NCI-H1417 treated with DMSO at 0.1 percent for 48 hours (cell line): ENCODE measurements at places on chromosomes 6 and 20.

- DNase-seq, result no peak
Measured at GRCh38 chr6:134177753-134178160, 125.3 kb upstream of the SLC2A12 start.

DNA sequence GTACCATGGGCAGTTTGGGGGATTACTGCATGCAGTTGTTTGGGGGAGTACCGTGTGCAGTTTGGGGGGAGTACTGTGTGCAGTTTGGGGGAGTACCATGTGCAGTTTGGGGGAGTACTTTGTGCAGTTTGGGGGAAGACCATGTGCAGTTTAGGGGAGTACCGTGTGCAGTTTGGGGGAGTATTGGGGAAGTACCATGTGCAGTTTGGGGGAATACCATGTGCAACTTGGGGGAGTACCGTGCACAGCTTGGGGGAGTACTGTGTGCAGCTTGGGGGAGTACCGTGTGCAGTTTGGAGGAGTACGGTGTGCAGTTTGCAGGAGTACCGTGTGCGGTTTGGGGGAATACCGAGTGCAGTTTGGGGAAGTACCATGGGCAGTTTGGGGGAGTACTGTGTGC is 22.3 kb downstream of the CDH4 start:
- DNase-seq, result no peak

DNA sequence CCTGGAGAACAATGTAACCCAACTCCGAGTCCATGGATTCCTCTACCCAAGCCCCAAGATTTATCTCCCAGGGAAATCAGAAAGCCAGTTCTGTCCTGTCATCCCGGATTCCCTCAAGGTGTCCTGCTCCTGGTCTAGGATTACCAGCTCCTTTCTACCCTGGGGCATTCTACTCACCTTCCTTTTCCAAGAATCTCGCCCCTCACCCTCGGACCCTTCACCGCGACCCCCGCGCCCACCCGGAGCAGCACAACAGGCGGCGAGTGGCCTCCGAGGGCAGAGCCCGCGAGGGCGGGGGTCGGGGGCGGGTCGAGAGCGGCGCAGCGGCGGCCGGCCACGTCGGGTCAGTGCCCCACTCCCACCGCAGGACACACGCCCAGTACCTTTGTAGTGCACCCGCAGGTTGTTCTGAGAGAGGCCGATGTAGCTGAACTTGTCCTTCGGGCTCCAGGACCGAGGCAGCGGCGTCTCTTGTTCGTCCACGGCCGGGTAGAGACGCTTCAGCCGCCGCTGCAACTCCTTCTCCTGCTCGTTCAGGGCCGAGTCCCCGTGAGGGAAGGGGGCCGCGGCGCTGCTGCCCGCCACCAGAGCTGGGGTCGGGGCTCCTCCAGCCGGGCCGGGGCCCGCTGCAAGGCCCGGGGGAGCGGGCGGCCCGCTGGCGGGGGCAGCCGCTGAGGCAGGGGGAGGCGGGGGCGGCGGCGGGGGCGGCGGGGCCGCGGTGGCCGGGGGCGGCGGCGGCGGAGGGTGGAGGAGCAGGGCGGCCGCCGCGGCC is 897 bp downstream of the RANBP9 start:
- no peak for DNase-seq

DNA sequence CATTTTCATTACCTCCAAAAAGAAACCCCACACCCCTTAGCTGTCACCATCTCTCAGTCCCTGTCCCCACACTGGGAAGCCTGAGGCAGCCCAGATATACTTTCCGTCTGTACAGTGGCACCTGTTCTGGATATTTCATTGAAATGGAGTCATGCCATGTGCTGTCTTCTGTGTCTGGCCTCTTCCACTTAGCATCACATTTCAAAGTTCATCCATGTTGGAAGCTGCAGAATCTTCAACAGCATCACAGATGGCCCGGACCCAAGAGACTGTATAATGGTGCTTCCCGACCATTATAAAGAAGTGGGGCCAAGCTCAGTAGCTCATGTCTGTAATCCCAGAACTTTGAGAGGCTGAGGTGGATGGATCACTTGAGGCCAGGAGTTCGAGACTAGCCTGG is 58.4 kb downstream of the DLGAP4 start:
- DNase-seq, result no peak

DNA sequence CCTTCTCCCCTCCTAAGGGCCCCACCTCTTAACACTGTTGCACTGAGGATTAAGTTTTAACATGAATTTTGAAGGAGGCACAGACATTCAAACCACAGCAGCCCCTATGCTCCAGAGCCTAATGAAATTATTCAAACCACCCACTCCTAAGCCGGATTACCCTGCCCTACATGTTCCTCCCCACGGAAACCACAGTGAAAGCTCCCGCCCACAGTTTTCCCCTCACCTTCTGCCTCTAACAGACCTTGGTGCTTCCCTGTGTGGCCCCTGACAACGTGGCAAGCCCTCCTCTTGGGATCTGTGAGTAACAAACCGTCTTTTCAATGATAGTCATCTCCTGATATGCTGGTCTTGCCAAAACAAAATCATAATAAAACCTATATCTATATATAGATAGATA is 74.8 kb downstream of the RIN2 start:
- no peak for DNase-seq

DNA sequence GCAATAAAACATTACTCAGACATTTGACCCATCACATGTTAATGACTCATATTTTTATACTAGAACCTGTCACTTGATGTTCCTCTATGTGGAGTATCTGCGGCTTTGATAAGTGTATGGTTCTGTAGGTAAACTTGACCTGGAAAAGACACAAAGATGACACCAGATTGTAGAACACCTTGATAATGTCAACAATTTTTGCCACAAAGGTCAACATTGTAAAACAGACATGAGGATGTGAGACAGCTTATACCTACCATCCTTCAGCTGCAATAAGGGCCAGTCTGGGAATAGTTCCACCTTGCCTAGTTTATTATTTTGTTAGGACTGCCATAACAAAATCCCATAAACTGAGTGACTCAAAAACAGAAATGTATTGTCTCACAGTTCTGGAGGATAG is 202.4 kb downstream of the LMBRD1 start:
- no peak for DNase-seq

- DNase-seq, result no peak
Measured at GRCh38 chr20:20428067-20428466, 60.2 kb downstream of the INSM1 start.

DNA sequence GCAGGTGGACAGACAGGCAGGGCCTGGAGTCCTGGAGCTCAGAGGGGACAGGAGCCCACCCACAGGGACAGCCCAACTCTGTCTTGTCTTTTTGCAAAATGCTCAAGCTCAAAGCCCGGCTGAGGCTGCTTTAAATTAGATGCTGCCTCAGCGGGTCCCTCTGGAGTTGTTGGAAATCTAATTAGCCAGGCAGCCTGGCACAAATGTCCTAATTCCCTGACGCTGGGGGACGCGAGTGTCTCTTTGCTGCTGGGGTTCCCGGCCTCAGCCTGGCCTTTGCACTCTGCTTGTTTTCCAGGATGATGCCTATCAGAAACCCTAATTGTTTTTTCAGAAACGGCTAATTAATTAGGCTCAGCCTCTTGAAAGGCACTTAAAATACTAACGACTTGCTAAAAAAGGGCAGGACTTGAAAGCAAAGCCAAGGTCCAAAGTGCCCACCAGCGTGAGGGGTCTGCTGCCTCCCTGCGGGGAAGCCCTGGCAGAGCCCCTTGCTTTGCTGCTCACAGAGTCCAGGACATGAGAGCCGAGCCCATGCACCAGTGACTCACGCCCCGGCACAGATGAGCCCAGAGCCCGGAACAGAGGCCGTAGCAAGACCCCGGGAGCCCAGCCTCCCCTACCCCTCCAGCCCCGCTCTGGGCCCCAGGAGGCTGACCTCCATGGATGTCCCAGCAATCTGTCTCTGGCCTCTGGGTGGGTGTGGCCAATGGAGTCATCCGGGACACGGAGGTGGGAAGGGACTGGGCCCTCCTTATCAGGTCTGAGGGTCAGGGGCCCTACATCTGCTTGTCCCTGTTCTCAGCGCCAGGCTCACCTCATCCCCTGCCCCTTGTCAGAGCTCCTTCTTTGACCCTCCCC is 46.0 kb upstream of the BHLHE23 start:
- no peak for DNase-seq

GRCh38 chr6:63858691-63859090 is 223.1 kb downstream of the PHF3 start:
- DNase-seq, result no peak

DNA sequence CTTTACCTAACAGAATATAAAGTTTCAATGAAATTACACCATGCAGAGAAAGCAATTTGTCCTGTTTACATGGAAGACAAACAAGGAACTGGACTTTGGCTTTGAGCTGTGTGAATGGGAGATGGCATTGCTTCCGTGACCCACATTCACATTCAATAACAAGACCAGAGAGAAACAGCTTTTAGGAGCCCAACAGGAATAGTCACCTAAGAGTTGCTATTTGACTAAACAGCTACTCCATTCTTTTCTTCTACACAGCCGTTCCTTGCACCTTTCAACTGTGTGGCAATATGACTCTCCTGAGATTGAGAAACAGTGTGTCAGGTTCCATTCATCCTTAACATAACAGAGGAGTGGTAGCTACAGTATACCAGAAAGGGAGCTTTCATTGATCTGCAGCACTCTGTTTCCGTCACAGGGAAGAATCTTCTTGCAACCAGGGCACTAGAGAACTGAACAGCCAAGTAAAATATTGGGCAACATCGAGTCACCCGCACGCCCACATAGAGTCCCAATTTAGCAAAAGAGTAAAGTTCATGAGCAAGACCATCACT is 355.1 kb downstream of the HAO1 start:
- no peak for DNase-seq

- DNase-seq, result no peak
Measured at GRCh38 chr6:3776881-3777507, 25.5 kb upstream of the PXDC1 start.

- no peak for DNase-seq
Measured at GRCh38 chr6:110550353-110550752, 73.9 kb upstream of the SLC22A16 start.

GRCh38 chr6:161844804-161845203 is 570.9 kb upstream of the AGPAT4 start:
- DNase-seq, result no peak

DNA sequence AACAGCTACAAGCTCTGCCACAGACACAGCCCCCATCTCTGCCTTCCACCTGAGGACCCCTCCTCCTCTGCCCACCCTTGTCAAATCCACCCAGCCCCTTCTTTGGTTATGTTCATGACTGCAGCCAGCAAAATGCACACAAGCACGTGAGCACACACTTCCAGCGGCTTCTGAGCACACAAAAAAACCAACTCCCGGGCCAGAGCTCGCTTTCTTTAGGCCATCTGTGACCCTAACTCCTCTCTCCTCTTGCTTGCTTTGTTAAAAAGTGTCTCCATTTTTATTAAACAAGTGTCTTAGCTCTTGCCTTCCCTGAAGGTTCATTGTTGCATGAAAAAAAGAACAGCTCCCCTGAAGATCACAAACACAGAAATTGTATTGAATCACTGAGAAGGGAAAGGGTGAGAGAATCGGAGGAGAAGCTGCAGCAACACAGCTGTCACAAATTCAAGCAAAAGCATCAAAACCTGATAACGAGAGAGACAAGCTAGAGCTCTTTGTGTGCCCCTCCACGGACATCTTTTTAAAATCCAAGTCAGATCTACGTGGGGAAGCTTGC is 142.1 kb downstream of the CD83 start:
- no peak for DNase-seq

DNA sequence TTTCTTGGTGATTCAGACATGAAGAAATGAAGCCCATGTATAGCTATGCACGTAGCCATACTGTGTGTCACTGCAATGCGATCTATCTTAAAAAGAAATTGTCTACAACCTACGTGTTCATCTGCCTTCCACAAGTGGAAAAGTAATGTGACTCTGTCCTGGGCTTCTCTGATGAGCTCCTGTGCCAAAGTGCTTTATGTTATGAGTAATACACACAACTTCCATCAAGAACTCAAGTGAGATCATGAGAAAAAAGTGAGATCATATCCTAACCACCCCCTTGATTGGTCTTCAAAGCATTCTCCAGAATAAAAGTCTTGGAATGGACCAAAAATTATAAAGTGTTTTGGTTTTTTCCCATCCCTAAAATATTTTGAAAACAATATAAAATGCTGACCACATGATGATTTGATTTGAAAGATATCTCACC is 114.3 kb downstream of the DST start:
- no peak for DNase-seq

GRCh38 chr6:61886608-61887259 is 399.3 kb downstream of the KHDRBS2 start:
- no peak for DNase-seq

DNA sequence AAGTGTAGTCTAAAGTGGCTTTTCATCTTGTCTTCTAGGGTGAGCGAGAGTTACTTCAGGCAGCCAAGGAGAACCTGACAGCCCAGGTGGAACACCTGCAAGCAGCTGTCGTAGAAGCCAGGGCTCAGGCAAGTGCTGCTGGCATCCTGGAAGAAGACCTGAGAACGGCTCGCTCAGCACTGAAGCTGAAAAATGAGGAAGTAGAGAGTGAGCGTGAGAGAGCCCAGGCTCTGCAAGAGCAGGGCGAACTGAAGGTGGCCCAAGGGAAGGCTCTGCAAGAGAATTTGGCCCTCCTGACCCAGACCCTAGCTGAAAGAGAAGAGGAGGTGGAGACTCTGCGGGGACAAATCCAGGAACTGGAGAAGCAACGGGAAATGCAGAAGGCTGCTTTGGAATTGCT is 27.1 kb downstream of the C20orf173 start:
- DNase-seq, result no peak

DNA sequence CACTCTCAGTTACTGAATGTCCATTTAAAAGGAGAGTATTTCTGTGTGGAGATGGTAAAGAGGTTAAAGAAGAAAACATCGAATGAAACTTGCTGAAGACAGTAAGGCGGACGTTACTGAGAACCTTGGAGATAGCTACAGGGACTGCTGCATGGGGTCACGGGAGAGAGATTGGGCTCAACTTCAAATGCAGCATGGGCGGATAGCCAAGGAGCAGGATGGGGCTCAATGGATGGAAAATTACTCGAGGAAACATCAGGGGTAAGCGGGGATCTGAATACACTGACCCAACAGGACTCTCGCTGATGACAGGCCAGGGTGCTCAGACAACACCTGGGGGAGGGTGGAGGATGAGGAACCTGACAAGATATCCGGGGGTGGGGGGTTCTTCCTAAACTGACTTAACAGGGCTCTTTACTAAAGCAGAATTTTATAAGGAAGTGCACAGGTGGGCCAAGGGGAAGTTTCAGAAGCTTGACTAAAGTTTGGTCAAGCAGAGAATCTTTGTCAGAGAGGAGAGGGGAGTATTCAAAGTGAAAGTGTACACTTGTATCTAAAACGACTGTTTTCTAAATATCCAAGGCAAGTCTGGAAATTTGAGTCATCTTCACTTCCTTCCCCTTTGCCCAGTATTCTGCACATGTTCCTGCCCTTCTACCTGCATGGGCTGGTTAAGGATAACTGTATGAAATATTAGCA is 22.8 kb downstream of the ECT2L start:
- no peak for DNase-seq

GRCh38 chr20:59078231-59078630 is 35.6 kb upstream of the PRELID3B start:
- DNase-seq, result no peak
